ENCODE measurements at places on chromosomes 1 and 21.

- peak; percentile 8 for DNase-seq
Measured at GRCh38 chr1:158931055-158931737, at the start of gene PYHIN1. TSS of gene PYHIN1 (plus strand) at chr1:158931552. CDS start at chr1:158936911, 5,359 bp downstream.

- DNase-seq, result no peak
Measured at GRCh38 chr1:20873311-20873710, 86.2 kb upstream of the HP1BP3 start.

GRCh38 chr1:174877208-174877673 lies 122.5 kb upstream of the CACYBP start:
- no peak for DNase-seq

GRCh38 chr1:198922638-198923430 lies 284.0 kb downstream of the PTPRC start:
- DNase-seq, result no peak

DNA sequence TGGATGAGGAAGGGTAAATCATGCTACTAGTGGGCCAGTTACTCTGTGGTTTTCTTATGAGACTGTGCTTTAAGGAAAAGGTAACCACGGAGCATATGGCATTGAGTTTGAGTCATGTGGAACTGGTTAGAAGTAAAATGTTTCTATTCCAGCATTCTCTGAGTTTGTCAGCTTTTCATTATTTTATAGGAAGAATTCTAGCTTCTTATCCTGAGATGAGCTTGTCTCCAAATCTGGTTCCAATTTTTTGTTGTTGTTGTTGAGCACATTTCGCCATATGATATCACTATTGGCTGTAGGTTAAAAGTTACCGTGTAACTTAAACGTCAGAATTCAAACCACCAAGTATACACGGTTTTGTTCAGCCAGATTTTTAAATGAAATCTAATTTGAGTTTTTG lies 69.9 kb downstream of the ATF6 start:
- no peak for DNase-seq

- DNase-seq, result no peak
Measured at GRCh38 chr1:217561446-217561845, 69.4 kb downstream of the GPATCH2 start.

DNA sequence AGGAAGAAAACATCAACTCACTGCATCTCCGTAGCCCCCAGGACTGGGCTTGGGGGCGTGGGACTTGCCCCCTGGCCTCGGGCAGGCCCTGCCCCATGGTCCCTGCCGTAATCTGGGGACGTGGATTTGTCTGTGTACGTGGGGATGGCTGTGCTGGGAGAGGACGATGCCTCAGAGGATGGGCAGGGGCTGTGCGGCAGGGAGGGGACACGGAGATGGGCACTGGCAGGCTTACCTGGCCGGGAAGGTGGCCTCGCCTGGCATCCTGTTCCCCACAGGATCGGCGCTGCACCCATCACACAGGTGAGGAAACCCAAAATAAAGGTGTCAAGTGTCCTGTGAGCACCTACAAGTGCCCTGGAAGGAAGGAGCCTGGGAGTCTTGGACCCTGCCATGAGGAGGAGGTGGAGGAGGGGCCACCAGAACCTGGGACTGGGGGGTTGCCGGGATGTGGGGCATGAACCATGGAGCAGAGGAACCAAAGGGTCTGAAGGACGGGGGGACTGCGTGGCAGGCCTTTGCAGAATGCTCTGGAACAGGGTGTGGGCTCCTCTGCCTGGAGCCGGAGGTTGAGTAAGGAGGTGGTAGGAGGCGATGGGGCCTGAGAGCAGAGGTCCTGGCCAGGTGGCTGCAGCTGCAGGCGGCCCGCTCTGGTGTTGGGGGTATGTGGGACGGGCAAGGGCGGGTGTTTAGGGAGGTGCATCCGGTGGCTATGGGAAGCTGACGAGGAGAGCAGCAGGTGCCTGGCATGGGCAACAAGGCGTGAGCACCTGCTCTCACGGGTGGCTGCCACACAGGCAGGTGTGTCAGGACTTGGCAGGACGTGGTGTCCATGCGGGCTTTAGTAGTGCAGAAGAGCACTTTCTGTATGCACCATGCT lies 27.8 kb upstream of the LRRC3 start:
- no peak for DNase-seq

GRCh38 chr21:15171546-15171945 lies 106.7 kb upstream of the NRIP1 start:
- DNase-seq, result no peak

- DNase-seq, result no peak
Measured at GRCh38 chr1:96538883-96539282, 182.7 kb upstream of the PTBP2 start.

- no peak for DNase-seq
Measured at GRCh38 chr1:30701258-30701633, 22.1 kb downstream of the MATN1 start.

GRCh38 chr1:57165546-57165945 lies 199.7 kb upstream of the C8B start:
- no peak for DNase-seq

DNA sequence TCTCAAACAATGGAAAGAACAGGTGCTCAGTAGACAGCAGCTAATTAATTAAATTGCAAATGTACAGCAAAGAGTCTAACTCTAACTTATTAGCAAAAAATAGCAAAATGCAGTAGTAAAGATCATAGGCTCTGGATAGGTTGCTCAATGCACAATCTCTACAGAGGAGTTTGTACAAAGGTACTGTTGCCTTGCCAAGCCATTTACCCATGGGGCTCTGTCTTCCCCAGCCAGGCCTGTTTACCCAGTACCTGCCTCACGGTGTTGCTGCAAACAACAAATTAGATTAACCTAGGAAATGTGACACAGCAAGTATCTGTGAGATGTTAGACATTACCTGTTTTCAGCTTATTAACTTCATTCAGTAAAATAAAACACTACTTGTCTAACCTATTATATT lies 222.0 kb downstream of the DENND1B start:
- no peak for DNase-seq

DNA sequence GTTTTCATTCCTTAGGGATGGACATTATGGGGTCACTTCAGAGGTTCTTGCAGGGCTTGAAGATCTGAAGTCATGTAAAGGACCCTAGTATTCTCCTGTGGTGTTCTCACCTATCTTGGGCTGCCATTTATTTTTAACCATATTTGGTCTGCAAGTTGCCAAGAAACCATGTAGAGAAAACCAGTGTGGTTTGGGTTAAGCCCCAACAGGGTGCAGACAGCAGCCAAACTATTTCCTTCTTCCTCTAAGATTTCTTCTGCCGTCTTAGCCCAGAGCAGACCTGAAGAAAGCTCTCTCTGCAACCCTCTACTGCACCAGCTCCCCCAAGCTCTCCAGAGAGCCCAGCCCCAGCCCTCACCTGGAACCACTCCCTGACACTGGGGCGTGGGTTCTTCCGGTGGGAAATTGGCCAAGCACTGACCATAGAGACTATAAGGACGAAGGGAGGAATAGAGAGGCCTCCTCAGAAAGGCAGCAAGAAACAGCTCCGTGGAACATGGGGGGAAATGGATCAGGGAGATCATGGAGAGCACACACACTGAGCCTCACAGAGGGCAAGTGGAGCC lies 136.6 kb downstream of the SYF2 start:
- no peak for DNase-seq

DNA sequence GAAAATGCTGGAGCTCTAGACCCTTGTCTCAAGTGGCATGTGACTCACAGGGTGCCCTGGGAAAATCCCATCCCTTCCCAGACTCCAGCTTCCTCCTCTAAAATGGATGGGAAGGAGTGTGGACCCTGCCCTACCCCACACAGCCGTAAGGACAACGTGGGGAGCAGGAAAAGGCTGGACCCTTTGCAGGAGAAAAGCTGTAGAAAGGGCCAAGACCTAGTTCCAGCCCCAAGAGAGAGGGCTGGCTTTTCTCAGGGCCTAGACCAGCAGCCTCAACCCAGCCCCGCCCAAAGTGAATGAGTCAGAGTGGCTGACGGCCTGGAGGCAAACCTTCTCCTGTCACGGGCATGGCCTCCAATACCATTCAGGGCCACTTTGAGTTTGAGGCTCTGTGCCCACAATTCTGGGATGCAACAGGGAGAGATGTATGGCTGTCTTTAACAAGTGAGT lies 1.1 kb downstream of the LAMB3 start:
- DNase-seq, result no peak

DNA sequence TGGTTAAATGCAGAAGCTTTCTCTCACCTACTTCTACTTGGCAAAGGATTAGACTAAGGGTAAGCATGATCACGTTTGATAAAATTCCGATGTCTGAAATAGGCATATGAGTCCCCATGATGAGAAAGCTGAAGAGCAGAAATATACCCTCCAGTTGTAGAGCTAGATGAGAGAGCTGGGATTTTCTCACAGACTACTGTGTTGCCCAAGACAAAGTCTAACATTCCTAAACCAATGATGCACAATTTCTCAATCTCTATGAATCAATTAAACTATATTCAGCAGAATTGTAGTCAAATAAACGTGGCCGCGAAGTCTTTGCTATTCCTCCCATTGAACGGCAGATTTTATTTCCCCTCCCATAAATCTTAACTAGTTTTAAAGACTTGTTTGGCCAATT lies 699.2 kb downstream of the KCNT2 start:
- DNase-seq, result no peak

DNA sequence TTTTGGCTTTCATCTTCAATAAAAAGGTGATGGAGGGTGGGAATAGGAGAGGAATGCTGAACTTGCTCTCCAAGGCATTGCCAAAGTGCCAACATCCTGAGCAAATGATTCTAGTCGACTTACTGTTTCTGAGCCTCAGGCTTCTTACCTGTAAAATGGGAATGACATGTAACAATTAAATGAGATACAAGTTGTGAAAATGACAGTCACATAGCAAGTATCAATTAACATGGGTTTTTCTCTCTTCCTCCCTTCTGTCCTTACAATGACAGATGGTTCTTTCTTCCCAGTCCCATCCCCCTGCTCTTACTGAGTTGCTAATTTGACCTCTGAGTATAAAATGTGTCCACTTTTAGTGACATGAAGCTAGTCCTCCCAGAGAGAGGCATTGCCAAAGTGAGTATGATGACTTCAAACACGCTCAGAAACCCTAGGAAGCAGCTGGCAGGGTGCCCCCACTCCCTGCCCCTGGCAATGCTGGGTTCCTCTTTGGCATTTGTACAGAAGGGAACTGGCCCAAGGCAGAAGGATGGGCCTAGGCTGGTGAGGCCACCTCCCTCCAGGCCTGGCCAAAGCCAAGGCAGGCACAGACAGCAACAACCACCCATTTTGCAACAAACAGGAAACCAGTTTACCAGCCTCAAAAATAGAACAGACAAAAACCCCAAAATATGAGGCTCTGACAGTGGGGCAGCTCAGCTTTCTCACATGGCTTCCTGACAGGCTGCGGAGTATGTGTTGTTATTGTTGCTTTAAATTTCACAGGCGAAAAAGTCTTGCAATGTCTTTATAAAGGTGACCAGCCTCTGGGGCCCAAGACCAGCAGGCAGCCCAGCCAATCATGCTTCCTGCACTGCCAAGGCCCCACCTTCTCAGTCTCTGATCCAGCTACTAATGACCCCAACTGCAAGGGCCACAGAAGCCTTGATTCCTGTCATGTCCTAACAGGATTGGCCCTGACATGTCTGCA lies 115.9 kb downstream of the HIVEP3 start:
- DNase-seq, result no peak

- DNase-seq, result peak; percentile 31
Measured at GRCh38 chr1:205430696-205431305, 8.9 kb upstream of the LEMD1 start.

DNA sequence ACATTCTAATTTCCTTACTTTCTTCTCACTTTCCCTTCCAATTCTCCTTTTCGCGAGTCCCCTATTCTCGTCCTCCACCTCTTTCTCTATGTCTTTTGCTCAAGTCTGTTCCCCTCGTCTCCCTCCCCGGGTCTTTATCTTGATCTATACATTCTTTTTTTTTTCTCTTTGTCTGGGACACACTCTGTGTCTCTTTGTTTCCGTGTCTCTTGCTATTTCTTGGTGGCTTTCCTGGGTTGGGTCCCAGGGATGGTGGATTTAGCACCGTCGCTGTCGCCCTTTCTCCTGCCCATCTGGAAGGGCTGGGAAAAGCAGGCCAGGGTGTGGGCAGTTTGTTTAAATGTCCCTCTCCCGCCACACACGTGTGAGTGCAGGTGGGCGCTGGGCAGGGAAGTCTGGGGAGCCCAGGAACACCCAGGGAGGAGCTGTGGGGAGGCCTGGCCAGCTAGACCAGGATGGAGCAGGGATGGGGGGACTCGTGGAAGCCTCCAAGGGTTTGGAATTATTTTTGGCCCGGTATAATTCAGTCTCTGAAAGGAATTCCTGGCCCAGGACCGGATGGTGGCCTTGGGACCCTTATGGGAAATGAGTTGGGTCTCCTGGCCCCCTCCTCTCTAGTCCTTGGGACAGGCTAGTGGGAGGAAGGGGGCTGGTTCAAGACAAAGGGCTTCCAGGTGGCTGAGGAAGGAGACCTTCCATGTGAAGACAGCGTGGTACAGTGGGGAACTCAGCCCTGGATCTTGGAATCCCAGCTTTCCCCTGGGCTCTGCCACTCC lies 9.5 kb upstream of the ID3 start:
- DNase-seq, result no peak

DNA sequence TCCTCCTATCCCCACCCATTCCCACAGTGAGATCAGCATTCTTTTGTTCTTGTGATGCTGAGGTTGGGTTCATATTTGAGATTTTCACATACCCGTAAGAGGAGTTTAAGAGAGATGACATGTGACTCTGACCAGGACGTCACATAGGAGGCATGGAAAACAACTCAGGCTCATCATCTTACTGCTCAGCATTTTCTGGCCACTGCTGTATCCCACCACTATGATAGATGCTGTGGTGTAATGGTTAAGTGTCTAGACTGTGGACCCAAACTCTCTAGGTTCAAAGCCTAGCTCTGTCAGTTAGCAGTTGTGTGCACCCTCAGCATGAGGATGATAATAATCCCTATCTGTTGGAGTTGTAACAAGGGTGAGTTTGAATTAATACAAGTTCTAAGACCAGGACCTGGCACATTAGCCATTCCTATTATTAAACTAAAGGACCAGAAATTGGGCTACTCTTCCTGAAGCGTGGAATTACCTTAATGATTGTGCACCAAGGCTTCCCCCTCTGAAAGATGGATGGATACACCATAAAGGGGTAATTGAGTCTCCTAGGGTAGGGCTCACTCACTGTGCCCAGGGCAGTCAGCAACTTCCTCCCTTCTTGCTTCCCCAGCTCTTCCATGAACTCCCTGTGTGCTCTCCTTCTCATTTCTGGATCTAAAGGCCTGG lies 40.9 kb downstream of the LGR6 start:
- no peak for DNase-seq

DNA sequence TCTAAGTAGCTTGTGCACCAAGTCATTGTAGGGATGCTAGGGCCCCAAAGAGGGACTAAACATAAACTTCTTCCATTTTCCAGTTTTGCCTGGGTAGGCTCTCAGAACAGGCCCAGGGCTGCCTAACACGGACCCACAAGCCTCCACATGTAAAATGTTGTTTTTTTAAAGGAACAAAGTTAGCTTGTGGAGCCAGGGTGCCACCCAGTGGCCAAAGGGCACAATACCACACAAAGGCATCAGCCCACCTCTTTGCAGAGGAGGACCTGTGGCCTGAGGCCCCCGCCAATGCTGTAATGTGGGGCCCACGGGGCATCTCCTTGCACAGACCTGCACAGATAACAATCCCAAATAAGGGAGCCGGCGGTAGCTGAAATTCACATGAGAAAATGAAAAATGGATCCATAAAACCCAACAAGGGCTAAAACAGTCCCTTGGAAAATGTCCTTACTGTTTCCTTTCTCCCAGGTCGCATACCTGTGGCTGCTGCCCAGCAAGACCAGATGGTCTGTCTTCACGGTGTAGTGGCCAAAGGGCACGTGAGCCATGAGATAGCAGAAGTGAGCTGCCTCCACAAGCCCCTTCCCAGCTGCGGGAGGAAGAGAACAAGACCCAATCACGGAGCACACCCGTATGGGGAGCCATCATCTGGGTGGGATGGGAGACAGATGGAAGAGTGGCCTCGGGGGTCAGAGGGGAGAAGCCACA lies 23.8 kb downstream of the SEC16B start:
- DNase-seq, result no peak

Measured in activated CD4-positive, CD25-positive, alpha-beta regulatory T cell (primary cell).